ENCODE measurements at places on chromosomes 11 and 22.

DNA sequence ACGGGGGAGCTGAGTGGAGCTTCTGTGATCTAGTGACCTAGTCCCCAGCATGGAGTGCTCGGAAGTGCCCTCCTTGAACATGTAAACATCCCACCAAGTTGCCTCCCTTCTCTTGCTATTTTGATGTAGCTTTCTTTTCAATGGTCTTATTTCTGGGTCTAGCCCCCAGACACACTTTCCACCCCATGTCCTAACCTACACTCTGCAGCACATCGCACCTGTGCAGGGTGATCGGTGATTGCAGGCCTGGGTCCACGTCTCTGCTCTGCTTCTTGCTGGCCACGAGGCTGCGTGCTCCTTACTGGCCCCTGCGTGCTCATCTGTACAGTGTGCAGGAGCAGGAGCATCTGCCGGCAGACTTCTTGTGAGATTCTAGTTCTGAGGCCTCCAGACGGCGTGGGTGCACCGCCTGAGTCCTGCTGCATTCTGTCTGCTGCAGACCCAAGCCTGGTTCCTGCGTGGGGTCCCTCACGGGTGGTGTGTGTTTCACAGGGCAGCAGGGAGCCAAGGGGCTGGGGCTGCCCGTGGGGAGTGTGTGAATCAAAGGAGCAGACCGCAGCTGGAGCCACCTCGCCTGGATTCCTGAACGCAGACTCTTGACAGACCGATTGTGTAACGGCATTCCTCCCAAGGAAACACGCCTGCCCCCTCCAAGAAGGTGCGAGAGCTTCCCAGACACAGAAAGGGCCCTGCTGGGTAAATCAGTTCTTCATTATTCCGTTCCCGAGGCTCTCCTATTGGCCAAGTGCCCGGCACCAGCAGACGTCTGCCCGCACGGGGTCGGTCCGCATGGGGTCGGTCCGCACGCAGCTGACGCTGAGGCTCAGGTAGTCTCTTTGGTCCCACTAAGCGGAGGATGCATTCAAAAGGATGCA lies 44.4 kb upstream of the MYEOV start:
- H3K4me1 ChIP-seq, result peaks cover 10% of the 10 kb centered on the region
- peak; percentile 66 for DNase-seq
- no peak overlapping the region for H3K4me3 ChIP-seq
- H3K36me3 ChIP-seq, result no peaks in the 10 kb centered on the region

GRCh38 chr11:5013012-5013411 lies 18.4 kb downstream of the OR51L1 start:
- H3K27ac ChIP-seq, result no peak overlapping the region
- no peak overlapping the region for H3K4me3 ChIP-seq
- H3K27me3 ChIP-seq, result no peaks in the 10 kb centered on the region
- DNase-seq, result no peak

DNA sequence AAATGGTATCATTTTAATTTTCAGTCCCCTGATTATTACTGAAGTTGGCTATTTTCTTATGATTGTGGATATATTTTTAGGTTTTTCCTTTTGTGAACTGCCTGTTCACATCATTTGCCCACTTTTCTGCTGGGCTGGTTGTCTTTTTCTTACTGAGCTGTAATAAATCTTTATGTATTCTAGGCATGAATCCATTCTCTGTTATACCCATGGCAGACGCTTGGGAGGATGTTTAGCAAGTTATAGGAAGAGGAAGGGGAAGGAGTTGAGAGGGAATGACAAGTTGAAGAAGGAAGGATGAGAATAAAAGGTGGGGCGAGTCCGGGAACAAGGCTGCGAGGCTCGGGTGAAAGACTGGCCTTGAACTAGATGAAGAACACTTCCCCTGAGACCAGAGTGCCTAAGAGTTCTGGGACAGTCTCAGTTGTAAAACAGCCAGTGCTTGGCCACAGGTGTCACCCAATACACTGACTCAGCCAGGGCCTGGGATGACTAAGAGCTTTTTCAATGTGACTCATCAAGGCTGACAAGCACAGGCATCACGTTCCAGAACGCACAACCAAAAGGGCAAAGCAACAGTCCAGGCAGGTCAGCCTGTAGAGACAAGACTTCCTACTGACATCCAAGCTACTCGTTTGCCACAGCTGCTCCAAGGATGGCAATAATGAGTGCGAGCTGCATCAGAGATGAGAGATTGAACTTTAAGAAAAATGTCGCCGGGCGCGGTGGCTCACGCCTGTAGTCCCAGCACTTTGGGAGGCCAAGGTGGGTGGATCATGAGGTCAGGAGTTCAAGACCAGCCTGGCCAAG lies 35.2 kb downstream of the LRFN4 start:
- no peak for DNase-seq
- peaks cover 35% of the 10 kb centered on the region for H3K4me1 ChIP-seq
- no peak overlapping the region for H3K4me3 ChIP-seq
- no peaks in the 10 kb centered on the region for H3K36me3 ChIP-seq
- H3K27ac ChIP-seq, result no peak overlapping the region

- H3K4me3 ChIP-seq, result no peak overlapping the region
- no peaks in the 10 kb centered on the region for H3K4me1 ChIP-seq
- no peaks in the 10 kb centered on the region for H3K36me3 ChIP-seq
- H3K27me3 ChIP-seq, result no peaks in the 10 kb centered on the region
- peak; percentile 32 for DNase-seq
These were observed 165.0 kb downstream of the GRIA4 start for GRCh38 chr11:105774899-105775298.

DNA sequence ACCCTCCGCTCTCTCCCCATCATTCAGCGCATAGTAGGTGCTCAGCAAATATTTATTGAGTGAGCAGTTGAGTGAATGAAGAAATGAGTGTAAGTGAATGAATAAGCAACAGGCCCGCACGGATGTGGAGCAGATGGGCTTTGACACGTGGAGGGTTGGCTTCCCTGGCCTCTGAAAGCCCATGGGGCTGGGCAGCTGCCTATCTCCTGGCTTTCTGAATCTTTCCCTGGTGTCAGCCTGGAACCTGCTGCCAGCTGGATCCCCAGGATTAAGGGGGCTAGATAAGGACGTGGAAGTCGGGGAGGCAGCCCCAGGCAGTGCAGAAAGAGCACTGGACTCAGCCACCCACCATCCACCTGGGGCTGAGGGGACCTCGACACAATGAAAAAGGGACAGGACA lies 12.6 kb downstream of the IL2RB start:
- H3K4me3 ChIP-seq, result no peak overlapping the region
- no peaks in the 10 kb centered on the region for H3K4me1 ChIP-seq
- no peak for DNase-seq
- H3K36me3 ChIP-seq, result no peaks in the 10 kb centered on the region
- H3K27me3 ChIP-seq, result no peaks in the 10 kb centered on the region

DNA sequence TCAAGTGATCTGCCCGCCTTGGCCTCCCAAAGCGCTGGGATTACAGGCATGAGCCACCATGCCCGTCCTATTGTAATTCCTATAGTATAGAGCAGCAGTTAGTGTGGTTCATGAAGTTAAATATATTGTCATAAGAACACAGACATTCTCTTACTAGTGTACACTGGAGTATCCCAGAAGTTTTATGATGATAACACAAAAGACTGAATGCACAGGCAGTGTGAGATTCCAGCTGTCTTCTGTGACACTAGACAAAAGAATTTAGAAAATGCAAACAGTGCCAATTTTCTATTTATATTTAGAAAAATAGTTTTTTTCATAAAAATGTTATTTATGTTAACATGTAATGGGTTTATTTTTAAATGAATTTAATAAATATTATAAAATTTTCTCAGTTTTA lies 39.4 kb upstream of the RBX1 start:
- H3K36me3 ChIP-seq, result peaks cover 3% of the 10 kb centered on the region
- no peak for DNase-seq
- H3K4me3 ChIP-seq, result no peak overlapping the region

GRCh38 chr11:11261629-11262028 lies 91.4 kb downstream of the CSNK2A3 start:
- H3K4me1 ChIP-seq, result peaks cover 6% of the 10 kb centered on the region
- H3K4me3 ChIP-seq, result no peak overlapping the region
- H3K27me3 ChIP-seq, result no peaks in the 10 kb centered on the region
